Left lobe of liver (tissue), 2 donors: ENCODE measurements at places on chromosomes 7 and 10. TPM values are rescaled to one million over a fixed set of nuclear protein-coding genes. Genes with fewer than 3 reads are reported as not detected.

GRCh38 chr10:129963641-129964501, at the start of gene EBF3:
TSS of gene EBF3 (minus strand) at chr10:129964274. CDS start at chr10:129963768, 506 bp downstream.
- DNase-seq = peak; percentile 51

HOXA9 gene
- total RNA-seq = not detected

TMEM236 gene
- total RNA-seq = 0.15 TPM

CLRN3 gene
- total RNA-seq = 25.1 TPM

- no peak for DNase-seq
Observed at GRCh38 chr10:21385536-21385935, 139.9 kb downstream of the SKIDA1 start.

DNA sequence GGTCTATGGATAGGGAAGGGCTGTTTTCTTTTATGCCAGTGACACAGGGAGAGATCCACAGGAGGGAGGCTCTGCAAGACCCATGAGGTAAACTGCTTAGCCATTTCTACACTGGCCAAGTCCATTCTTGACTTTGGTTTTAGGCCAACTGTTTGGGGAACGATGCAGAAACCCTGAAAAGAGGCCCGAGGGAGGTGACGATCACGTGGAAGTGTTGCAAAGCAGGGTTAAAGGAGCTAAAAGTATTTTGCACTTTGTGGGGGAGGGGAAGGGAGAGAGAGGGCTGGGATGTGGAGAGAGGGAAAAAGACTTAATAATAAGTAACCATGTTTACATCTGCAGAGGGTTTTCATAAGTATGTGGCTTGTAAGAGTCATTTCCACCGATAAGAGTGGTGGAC, 239.7 kb downstream of the EMX2 start:
- no peak for DNase-seq

DNA sequence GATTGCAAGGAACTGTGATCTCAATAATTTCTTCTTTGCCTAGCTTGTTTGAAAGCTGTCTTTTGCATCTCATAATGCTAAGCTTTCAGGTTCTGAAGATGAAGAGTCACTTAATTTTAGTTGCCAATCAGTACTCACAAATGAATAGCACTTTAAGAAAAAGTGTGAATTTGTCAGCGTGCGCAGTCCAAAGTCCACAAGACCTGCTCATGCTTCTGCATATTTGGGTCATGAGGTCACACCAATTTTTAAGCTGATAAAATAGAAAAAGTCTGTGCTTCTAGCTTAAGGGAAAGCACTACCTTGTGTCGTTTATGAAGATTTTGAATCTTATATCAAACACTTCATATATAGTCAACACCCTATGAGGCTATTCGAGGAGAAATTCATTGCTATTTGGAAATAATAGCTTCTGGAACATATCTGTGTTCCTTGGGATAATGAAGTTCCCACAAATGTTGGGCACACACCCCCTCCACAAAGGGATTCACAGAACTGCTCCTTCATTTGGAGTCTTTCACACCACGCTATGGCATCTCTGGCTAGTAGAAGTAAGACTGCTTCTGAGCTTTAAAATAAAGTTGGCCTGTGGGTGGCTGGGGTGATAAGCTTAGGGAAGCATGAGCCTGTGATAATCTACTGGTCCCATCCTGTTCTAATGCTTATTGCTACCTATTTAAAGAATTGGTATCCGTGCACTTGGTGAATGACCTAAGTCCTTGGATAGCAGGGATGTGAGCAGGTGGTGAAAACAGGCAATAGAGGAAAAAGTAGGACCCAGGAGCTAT, 33.3 kb downstream of the A1CF start:
- DNase-seq = no peak

DNA sequence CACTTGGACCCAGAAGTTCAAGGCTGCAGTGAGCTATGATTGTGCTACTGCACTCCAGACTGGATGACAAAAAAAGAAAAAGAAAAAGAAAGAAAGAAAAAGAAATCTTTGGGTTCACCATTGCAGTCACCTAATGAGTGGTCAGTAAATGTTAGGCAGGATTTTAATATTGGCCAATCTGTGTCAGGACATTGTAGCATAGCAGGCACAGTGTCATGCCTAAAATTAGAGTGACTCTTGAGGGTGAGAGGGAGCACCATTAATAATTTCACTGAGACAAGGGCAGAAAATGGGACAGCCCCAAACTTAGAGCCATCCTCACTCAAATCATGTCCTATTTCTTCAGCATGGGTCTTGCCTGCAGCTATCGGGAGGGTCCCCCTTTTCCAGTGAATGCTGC, 221.6 kb upstream of the NRP1 start:
- DNase-seq = no peak

GRCh38 chr10:25169740-25170139, 5.1 kb upstream of the GPR158 start:
- no peak for DNase-seq

- DNase-seq = no peak
Observed at GRCh38 chr7:78074713-78075112, 276.1 kb downstream of the PHTF2 start.

GRCh38 chr7:142901426-142902259, 16.1 kb upstream of the TRPV6 start:
- DNase-seq = no peak

- no peak for DNase-seq
Observed at GRCh38 chr10:74033702-74034101, 35.8 kb downstream of the VCL start.

- no peak for DNase-seq
Observed at GRCh38 chr7:46493196-46493595, 572.1 kb upstream of the IGFBP3 start.

ANKRD61 gene
- not detected for total RNA-seq

DNA sequence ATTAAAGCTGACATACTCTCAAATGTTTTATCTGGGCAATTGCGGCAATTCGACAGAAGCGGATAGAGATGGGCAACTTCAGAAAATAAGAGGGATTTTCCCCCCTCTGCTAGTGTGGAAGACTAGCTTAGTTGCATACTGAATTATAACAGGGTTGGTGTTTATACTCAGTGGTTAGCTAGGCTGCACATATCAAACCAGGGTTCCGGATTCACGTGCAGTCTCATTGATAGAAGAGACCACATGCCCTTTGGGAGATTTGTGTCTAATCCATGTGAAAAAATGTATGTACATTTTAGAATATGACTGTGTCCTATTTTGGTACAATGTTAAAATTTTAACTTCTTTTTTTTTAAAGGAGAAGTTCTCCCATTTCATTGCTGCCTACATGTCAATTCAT, 136.9 kb upstream of the FZD1 start:
- DNase-seq = no peak

CACNB2 gene
- total RNA-seq = 1.6 TPM

OR2A1 gene
- total RNA-seq = not detected

GRCh38 chr10:104417637-104418292, 64.1 kb downstream of the CFAP58 start:
- DNase-seq = no peak

DNA sequence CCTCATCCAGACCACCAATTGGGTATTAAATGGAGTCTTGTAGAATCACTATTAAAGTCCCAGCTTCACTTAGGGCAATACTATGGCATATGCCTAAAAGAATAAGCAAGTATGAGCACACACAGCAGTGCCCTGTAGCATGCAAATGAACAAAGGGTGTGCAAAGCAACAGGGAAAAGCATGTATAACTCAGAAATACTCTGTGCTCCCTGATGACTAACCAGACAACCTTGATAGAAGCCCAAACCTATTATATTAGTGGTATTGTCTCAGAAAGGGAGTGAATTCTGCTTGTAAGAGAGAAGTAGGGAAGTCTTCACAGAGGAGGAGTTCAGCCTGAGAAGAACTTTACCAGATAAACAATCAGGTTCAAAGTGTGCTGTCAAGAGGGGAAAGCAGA, 131.2 kb downstream of the DGKI start:
- DNase-seq = no peak

GRCh38 chr7:2853147-2853546, 9.0 kb upstream of the GNA12 start:
- no peak for DNase-seq

- peak; percentile 86 for DNase-seq
Observed at GRCh38 chr7:79453558-79454360, at the start of gene MAGI2. TSS of gene MAGI2 (minus strand) at chr7:79453667. CDS start at chr7:79453320, 347 bp downstream.

DNA sequence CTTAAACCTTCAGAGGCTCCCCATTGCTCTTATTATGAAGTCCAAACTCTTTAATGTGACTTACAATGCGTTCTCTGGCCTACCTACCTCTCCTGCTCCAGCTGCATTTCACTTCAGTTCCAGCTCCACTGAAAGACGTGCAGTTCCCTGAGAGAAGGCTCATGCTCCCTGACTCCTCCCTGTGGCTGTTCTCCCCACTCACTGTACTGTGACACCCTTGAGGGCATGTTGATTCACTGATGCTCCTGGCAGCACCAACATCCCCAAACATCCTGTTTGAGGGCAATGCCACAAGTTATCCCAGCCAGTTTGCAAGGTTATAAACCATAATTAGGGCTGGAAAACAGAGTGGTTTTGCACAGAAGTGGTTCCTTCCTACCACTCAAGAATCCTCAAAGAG, 111.2 kb downstream of the LSM5 start:
- DNase-seq = no peak

DNA sequence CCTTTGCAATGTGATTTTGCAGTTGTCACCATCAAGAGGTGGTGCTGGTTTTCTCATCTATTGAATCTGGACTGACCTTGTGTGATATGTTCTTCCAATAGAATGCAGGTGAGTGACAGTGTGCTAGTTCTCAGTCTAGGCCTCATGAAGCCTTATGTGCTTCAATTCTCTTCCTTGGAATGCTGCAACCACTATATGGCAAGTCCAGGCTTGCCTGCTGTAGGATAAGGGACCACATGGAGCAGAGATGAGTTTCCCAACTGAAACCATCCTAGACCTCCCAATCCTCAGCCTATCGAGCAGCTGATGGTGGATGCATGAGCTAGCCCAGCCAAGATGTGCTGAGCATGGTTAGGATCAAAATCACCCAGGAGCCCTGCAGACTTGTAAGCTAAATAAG, 32.6 kb upstream of the ARHGAP21 start:
- DNase-seq = no peak

FAM107B gene
- 67.2 TPM for total RNA-seq

TAS2R5 gene
- total RNA-seq = 0.45 TPM

- DNase-seq = no peak
Observed at GRCh38 chr10:119549247-119549999, 6.9 kb upstream of the RGS10 start.

SEMA4G gene
- 80.4 TPM for total RNA-seq

FXYD4 gene
- total RNA-seq = not detected

GRCh38 chr10:127017541-127018297, 112.5 kb downstream of the DOCK1 start:
- no peak for DNase-seq

DNA sequence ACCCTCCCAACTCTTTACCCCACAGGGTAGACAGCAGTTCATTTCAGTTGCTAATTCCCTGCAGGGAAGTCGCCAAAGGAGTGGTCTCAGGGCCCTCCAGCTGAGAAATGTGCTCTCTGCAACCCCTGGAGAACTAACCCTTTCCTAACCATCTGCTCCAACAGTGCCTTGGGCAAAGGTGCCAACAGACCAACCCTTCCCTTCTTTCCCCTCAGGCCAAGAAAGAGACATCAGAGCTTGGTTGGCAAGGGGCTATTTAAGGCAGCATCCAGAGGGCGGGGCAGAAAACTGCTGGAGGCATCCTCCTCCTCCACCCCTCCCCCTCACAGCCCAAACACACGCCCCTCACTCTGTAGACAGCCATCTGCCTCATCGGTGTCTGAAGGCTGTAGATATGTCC, 1.7 kb downstream of the SORBS1 start:
- DNase-seq = no peak

GRCh38 chr7:150435390-150436073, 14.9 kb upstream of the GIMAP8 start:
- no peak for DNase-seq
